ENCODE measurements at places on chromosomes 7 and 10.

DNA sequence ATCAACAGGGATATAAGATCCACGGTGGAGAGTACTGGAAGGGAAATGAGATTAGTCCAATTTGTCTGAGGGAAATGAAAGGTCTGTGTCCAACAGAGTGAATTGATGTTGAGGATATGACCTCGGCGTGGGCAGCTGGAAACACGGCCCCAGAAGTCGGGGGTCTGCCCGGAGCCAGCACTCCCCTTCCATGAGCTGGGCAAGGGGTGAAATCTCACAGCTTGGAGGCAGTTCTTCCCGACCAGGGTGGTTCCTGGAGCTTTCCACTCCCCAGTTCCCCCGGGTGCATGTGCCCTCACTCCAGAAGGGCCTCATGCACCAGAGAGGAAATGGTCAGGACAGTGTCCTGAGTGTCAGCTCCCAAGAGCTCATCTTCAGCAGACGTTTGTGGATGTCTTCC, 264.7 kb upstream of the PPP2R2D start:
- DNase-seq = no peak

DNA sequence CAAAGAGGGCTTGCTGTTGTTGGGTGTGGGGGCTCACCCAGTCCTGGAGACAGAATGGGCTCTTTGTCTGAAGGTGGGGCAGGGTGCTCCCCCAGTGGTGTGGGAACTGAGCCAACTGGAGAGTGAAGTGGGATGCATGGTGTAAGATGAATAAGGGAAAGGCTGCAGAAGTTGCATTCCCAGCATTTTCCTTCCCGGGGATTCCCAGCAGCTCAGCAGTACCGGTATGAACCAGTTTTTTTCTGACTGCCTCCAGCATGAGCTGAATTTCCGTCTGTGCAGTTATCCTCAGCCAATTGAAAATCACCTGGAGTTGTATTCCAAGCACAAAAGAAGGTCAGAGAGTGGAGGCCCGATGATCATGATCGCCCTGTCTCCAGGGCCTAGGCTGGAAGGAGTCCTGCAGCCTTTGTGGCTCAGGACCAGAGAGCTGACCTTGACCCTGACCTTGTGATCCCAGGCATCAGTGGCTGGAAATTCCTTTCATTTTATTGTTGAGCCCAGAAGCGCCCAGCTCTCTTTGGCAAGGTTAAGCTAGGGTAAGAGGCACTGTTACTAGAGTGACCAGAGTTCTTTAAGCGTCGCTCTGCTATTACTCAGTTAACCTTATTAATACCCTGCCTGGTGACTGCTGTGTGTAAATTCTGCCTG, 33.4 kb downstream of the OGDH start:
- DNase-seq = no peak

- no peak for DNase-seq
Measured at GRCh38 chr10:9615189-9615588, 1402.5 kb upstream of the CELF2 start.

DNA sequence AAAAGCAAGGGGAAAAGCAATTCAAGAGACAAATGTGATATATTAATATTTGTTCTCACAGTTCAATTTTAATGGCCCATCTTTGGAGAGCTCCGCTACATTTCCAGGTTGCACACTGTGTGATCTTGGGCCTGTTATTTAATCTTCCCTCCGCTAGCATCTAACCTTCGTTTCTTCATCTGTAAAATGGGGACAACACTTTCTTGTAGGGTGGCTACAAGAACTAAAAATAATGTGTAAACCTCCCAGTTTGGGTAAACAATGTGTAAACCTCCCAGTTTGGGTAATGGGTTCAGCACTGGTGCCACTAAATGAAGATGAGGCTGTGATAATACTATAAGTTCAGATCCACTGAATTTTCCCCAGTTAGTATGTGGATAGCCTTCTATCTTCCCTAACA, 99.5 kb downstream of the CDK6 start:
- DNase-seq = no peak

- no peak for DNase-seq
Measured at GRCh38 chr10:90269699-90270098, 568.3 kb downstream of the KIF20B start.

DNA sequence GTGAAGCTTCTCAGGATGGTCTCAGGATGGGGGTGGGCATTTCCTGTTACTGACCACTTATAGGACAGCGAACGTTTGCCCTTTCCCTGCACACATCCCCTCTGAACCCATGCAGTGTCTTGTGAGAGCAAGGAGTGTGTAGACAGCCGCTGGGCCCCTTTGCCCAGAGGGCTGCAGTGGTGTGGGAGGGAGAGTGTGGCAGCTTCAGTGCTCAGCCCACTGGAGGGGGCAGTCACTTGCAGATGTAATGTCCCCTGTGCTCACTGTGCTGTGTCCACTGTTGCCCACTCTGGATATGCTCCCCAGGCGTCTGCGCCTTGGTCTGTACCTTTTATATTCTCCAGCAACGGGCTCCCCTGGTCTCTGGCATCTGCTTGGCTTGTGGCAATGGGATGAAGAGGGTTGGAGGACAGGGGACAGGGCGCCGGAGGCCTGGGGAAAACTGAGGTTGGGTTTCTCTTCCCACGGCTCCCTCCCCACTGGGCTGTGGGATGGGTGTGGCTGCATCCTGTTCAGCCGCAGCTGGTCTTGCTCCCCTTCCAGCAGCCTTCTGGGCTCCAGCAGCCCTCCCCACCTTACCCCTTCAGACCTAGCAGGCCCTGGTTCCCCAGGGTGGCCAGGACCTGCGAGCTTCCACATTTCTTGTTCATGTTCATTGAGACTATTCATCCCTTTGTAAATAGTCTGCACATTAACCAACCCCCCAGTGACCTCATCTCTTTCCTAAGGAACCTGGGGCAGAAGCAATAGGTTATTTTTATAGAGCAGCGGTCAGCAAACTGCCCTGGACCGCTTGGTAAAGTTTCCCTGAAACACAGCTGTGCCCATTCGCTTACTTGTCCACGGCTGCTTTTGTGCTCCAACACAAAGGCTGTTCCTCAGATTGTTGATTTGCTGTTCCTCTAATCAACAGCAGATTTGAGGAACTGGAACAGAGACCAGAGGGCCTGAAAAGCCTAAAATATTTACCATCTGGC, 6.1 kb downstream of the ZNF789 start:
- no peak for DNase-seq

DNA sequence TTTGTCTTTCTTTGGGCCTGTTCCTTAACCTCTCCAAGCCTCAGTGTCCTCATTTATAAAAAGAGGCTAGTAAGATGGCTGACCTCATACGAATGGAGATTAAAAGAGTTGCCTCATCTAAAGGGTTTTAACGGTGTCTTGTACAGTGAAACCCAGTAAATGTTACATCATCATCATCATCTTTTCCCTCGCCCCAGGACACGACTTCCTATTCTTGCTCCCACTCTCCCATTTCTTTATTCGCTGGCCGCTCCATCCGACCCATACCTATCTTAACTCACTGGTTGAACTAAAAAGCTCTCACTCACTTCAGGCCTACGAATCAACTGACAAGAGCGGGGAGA, 554 bp downstream of the FRA10AC1 start:
- DNase-seq = no peak

DNA sequence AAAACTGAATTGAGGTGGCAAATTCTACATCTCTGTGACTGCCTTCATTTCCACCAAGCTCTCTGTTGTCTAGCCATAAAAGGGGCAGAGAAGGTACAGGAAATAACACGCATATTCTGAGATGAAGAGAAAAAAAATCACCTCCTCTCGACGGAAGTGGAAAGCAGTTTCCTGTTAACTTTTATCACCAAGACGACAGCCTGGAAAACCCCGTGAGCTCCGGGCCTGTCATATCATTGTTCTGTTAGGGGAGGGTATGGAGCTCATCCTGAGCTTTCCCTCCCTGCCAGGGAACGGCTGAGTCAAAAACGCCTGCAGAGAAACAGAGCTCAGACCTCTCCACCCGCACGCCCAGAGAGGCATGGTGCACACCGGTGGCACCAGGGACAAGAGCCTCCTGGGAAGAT, 200.3 kb downstream of the PRPF18 start:
- DNase-seq = peak; percentile 66

GRCh38 chr10:122333037-122333436, 41.5 kb upstream of the PLEKHA1 start:
- no peak for DNase-seq

DNA sequence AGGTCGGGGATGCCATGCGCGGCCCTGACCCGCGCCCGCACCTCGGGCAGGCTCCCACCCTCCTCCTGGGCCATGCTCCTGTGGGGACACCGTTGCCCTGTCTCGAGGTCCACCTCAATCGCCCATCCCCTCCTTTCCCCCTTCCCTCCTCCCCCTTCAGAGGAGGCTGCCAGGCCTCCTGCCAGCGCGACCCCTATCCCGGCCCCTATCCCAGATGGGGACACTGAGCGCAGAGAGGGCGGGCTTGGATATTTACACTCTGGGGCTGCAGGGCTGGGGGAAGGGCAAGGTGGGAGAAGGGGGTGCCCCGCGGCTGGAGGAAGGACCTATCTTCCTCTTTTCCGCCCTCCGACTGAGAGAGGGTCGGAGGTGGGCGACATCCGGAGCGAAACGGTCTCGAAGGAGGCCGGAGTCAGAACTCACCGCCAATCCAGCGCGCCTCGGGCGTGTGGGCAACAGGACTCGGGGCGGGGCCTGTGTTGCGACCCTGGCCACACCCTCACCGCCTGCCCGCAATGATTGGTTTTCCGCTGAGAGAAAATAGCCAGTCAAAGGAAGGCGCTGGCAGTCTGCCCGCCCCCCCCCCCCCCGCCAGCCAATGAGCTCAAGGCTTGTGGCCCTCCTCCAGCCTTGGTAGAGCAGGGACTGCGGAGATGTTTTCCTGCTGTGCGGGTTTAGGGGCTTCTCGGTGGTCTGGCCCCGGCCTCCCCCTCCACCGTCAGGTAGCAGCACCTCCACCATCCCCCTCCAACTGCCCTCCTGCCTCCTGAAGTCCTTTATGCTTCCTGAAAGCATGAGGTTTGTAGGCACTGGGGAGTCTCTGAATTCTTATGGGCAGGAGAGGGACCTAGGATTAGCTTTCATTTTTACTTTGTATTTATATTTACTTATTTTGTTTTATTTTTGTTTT, at the start of gene METTL27:
METTL27 (minus strand) TSS at position 450 of the 910 bp plus-strand sequence; CDS start at position 74, 376 bp downstream.
- peak; percentile 85 for DNase-seq

- no peak for DNase-seq
Measured at GRCh38 chr7:88516429-88516828, 209.7 kb upstream of the STEAP4 start.

DNA sequence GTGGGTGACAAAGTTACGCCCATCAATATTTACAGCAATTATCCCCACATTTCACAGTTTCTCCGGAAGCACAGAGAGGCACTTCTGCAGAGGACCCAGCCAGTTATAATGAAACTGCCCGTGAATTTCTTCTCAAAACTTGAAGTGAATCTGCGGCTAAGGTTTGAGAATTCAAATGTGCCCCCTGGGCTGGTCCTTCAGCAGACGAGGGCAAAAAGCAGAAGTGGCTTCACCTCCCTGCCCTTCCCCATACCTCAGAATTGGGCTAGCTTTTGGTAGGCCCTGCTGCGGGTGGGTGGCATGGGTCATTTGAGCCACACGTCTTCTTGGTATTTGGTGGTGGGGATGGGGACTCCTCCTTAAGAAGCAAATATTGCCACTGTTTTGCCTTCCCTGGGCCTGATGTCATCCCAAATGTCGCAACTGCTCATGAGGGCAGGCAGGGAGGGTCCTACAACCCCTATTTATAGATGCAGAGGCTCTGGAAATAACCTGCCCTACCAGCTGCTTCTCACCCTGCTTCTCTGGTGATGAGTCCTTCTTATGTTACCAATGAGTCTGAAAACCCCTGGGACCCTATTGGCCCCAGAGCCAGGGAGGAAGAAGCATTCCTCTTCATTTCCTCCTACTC, 16.6 kb upstream of the WDFY4 start:
- DNase-seq = no peak

DNA sequence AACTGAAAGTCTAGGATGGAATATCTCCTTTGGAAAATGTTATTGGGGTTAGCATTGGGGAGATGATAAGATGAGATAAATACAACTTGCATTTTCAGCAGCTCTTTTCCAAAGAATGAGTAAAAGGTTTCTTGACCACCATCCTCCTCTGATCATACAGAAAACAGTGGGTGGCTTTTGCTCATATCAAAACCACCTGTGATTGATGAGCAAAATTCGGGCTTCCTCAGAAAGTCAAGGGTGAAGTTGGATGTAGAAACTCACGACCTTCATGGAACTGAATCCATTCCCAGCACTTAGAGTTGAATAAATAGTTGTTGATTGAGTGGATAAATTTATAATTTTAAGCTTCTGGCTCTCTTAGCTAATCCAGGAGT, 158.4 kb downstream of the DNAJB6 start:
- DNase-seq = no peak

- DNase-seq = no peak
Measured at GRCh38 chr10:43806831-43807640, 158.4 kb upstream of the ZNF32 start.

GRCh38 chr7:44073664-44074348, 8.4 kb upstream of the PGAM2 start:
- peak; percentile 16 for DNase-seq

GRCh38 chr7:1937252-1937605, 267.2 kb downstream of the ELFN1 start:
- no peak for DNase-seq

- no peak for DNase-seq
Measured at GRCh38 chr7:151570366-151570915, 50.7 kb upstream of the RHEB start.

GRCh38 chr10:16509996-16510395, 11.7 kb downstream of the C1QL3 start:
- DNase-seq = no peak

DNA sequence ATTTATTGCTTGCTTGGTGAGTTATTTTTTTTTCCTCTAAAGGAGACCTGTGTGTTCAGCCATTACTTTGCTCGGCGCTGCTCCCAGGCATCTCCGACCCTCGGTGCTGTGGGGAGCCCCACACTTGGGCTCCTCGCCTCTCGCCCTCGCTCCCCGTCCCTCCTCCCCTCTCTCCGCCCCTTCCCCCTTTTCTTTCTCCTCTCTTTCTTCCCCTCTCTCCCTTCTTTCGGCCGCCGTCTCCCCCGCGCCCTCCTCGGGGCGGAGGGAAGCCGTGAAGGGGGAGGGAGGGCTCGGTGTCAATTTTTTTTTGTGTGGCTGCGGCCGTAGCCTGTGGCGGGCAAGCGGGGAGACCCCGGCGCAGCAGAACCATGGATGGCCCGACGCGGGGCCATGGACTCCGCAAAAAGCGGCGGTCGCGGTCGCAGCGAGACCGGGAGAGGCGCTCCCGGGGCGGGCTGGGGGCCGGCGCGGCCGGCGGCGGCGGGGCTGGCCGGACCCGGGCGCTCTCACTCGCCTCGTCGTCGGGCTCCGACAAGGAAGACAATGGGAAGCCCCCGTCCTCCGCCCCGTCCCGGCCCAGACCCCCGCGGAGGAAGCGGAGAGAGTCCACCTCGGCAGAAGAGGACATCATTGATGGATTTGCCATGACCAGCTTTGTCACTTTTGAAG, 1.1 kb downstream of the AUTS2 start:
- no peak for DNase-seq

GRCh38 chr10:88110355-88110754, 246.9 kb downstream of the PTEN start:
- no peak for DNase-seq

- DNase-seq = no peak
Measured at GRCh38 chr7:13016036-13016581, 328.7 kb downstream of the ARL4A start.

GRCh38 chr10:116306847-116307246, 17.4 kb upstream of the CCDC172 start:
- no peak for DNase-seq
